Activated T-cell treated with anti-CD3 and anti-CD28 coated beads for 4 hours (primary cell): ENCODE measurements at places on chromosomes 2 and 18.

DNA sequence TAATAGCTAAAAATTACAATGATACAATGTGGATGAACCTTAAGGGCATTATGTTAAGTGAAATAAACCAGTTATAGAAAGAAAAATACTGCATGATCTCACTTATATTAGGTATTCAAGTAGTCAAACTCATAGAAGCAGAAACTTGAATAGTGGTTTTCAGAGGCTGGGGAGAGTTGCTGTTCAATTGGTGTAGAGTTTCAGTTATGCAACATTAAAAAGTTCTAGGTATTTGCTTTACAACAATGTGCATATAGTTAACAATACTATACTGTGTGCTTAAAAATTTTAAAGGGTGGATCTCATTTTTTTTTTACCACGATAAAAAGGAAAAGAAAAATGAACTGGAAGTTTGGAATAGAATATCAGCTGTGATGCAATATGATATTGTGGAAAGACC is 479.1 kb downstream of the SPAG16 start:
- no peak for DNase-seq

DNA sequence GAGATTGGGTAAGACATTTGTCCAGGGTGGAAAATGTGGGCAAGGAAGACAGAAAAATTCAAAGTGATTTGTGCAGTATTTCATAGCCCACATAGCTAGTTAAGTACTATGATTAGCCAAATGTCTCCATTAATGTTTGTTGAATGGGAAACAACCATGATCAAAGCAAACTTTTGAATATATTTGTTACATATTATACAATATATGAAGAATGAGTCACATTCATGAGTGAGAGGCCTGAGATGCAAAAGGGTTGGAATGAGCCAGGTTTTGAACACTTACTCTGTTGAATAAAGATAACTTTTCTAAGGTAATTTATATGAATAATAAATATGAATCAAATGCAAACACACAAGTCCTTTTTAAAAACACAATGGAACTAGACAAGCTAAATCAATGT is 984.5 kb upstream of the CDH2 start:
- DNase-seq, result no peak

DNA sequence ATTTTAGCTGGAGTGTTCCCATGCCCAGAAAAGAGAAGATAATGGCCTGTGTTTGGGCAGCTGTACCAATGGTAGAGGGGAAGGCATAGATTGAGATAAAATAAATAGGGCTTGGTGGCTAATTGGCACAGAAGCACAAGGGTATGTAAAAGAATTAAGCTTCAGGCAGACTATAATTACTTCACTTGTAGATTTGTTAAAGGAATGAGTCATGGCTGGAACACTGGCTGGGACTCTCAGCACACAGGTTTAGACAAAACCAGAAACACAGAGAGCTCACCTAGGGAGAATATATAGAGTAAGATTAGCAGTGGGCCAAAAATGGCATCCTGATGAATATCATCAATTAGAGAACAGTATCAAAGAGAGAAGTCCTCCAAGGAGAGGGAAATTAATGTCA is 198.3 kb upstream of the FIGN start:
- DNase-seq, result no peak

DNA sequence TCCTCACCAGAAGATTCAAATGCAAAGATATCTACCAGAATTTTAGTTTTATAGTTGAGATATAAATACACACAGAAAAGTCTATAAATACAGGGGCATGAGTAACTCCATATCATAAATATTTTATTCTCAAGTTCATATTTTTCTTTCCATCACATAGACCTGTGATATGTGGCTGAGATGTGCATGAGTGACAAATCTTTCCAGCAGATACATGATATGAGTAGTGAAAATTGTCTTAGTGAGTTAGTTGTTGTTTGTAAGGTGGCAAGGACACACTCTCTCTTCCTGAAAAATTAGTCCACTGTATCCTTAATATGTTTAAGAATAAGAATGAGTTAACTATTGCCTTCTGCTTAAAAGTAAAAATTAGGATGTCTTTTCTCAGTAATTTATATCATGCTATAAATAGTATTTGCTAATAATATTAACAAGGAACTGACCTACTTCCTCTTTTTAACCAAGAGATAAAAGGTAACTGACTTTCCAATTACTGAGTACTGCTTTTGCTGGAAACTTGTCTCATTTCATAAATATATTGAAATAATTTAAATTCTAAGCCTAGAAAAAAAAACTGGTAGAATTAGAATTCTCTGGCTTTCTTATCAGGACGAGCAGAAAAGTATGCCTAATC is 85.2 kb upstream of the SESTD1 start:
- no peak for DNase-seq

- no peak for DNase-seq
Measured at GRCh38 chr18:45373286-45373880, 241.9 kb upstream of the SLC14A2 start.

DNA sequence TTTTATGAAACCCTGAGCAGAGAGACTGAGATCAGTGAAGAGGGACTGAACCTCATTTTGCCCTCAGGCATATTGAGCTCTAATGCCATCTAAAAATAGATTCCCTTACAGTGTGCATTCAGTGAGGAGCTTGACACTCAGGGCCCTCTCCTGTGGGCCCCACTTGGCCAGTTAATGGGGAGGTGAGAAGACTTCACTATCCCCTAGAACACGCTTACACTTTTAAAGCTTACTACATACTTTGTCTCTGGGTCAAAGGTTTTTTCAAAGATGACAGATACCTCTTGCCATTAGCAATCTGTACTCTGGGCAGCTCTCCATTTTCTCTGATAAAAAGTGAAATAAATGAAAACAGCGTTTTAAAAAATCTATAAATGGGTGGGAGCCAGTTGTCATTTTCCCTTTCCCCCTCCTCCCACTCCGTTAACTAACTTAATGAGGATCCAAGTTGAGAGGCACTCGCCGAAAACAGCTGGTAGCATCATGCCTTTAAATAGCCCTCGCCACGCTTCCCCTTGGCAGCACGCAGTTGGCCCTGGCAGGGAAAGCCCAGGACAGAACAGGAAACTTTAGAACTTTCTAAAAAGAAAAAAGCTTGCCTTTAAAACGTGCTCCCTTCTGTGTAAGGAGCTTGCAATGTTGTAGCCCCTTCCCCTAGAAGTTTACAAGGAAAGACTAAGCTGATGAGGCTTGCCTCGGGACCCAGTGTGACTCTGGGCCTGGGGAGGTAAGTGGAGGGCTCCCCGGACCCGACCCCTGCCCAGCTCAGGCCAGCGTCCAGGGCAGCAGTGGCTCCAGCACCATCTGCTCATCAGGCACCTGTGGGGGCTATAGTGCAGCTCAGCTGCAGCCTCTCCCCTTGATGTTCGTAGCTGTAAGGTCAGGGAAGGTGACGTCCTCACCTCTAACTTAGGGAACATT is 58.8 kb upstream of the FOSL2 start:
- no peak for DNase-seq

GRCh38 chr18:13562494-13563029 is 163.8 kb downstream of the FAM210A start:
- DNase-seq, result peak; percentile 62

- no peak for DNase-seq
Measured at GRCh38 chr18:45084206-45084605, 403.5 kb downstream of the SETBP1 start.

DNA sequence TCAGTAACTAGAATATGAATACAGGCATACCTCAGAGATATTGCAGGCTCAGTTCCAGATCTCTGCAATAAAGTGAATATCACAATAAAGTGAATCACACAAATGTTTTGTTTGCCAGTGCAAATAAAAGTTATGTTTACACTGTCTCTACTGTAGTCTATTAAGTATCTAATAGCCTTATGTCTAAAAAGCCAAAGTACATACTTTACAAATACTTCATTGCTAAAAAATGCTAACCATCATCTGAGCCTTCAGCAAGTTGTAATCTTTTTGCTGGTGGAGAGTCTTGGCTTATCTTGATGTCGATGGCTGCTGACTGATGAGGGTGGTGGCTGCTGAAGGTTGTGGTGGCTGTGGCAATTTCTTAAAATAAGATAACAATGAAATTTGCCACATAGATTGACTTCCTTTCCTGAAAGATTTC is 159.4 kb downstream of the MYO1B start:
- no peak for DNase-seq

GRCh38 chr18:63263444-63263843 is 56.1 kb downstream of the BCL2 start:
- no peak for DNase-seq

DNA sequence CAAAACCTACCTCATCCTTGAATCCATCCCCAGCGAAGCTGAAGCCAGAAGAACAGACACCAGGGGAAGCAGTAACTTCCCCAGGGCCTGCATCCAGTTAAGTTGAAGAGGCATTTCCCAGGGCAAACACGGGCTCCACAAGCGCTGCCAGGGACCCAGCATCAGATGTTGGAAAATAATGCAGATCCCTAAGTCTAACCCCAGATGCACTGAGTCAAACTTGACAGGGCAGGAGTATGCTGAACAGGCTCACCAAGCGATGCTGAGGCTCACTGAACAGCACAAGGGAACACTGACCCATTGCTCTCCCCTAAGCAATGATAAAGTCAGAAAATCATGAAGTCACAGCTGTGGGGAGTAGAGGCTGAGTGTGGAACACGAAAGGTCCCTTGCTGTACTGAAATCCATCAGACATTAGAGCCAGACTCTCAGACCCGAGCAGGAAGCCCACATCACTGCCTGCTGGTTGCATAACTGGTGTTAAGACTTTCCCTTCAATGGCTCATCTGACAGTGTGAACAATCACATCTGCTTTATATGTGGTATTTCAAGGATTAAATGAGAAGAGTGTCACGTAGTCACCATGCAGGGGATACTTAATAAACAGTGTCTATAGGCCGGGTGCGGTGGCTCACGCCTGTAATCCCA is 36.2 kb downstream of the TNS1 start:
- no peak for DNase-seq

DNA sequence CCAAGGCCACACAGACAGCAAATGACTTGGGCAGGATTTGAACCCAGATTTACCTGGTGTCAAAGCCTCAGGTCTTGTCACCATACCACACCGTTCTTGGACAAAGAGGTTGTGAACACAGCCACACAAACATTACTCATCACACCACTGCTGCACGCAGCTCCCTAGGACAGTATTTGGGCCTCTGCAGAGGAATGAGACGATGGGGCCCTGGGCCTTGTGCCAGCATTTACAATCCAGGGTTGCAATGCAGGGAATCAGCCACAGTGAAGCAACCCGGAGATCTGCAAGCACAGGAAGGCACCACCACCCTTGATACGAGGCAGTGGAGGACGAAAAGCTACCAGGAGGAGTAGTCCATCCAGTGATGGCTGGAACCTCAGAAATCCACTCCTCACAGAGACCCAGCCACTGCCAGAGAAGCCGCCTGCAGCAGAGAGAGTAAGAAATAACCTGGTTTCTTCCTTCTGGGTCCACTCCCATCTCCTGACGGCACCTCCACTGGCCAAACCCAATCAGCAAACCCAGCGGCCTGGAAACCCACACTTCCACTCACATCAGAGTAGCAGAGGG is 3.7 kb upstream of the MTCL1 start:
- DNase-seq, result no peak

- no peak for DNase-seq
Measured at GRCh38 chr2:176589287-176589686, 320.0 kb downstream of the MTX2 start.

GRCh38 chr2:64751286-64752260 is 97.9 kb upstream of the SERTAD2 start:
- no peak for DNase-seq
